ENCODE measurements at places on chromosomes 3 and 15.
A peak's percentile ranks its signal among the peaks of the same experiment; 100 is the strongest.

DNA sequence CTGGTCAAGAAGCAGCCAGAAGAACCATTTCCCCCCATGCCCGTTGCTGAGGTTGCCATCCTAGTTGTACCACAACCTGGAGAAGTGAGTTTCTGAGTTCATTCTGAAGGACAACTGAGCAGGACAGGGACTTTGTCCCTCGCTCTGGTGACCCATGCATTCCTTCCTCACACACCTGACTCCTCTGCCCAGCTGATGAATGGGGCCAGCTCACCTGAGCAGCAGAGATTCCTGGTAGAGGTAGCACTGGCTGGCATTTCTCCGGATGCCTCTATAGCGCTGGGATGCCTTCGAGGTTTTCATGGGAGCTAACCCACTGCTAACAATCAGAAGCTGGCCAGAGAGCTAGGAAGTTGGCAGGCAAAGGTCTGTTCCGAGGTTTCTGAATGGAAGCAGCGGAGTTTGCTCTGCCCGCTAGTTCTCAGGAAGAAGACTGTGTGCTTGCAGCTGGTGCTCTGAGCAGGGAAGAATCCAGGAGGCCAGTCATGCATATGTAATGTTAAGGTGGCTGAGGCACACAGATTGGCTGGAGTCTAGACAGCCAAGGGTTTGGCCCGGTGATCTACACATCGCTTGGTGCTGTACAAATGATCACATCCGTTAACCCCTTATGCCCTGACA is at the start of gene TMC3:
TSS of gene TMC3 (minus strand) at position 439 of the 621 bp plus-strand sequence. CDS start at position 303, 136 bp downstream.
- no peak for DNase-seq

GRCh38 chr3:36852071-36852470 is 87.7 kb upstream of the DCLK3 start:
- DNase-seq: no peak

DNA sequence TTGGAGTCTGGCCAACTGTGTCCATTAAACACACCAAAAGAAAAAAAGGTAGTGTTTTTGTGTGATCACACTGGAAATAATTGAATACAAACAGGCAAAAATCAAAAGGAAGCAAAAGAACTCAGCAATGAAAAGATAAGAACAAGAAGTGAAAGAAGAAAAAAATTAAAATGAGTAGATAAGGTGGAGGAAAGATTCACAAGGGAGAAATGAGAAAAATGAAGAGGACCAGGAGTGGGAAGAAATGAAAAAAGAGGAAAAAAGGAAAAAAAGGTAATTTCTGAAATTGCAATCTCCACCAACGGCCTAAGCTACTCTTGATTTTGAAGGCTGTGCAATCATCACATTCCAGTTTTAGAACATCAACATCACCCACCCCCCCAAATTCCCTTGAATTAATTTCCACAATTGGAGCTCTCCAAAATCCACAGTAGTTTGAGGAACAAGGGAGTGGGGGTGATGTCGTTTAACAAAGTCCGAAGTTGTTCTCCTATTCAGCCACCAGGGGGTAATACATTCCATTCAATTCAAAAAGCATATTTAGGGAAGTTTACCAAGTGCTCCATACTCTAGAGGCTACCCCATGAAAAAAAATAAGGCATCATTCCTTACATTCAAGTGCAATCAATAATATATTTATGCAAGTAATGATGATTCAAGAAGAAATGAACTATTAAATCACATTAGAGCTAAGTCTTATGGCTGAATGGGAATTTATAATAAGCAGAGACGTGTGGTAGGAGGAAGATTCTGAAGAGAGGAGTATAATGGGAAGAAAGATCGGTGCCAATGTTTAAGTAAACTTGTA is 37.4 kb downstream of the ZNF860 start:
- no peak for DNase-seq

GRCh38 chr3:14118400-14119381 is 6.0 kb downstream of the CHCHD4 start:
- DNase-seq: no peak

GRCh38 chr15:77085297-77085696 is 14.4 kb upstream of the TSPAN3 start:
- DNase-seq: no peak

- no peak for DNase-seq
Measured at GRCh38 chr3:194738254-194739093, 52.8 kb downstream of the FAM43A start.

GRCh38 chr3:89038869-89039268 is 68.6 kb upstream of the EPHA3 start:
- no peak for DNase-seq

DNA sequence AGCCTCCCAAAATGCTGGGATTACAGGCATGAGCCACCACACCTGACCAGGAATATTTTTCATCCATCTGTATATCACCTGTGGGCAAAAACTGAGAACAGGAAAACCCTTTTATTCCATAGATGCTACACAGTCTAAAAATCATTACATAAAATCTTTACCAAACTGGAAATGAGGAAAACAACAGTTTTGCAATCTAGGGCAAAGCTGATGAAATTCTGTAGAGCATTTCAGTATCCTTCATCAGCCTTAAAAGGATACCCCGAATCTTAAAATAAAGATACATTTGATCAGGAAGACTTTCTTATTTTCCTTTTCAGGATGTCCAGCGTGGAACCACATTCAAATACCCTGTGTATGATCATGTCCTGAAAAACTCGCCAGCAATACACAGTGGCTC is 7.1 kb downstream of the SIAH2 start:
- no peak for DNase-seq

- no peak for DNase-seq
Measured at GRCh38 chr15:70794596-70795310, 31.4 kb upstream of the UACA start.

- no peak for DNase-seq
Measured at GRCh38 chr3:119011528-119011927, 23.1 kb downstream of the IGSF11 start.

GRCh38 chr3:150747886-150748683 is 14.9 kb downstream of the SIAH2 start:
- no peak for DNase-seq

DNA sequence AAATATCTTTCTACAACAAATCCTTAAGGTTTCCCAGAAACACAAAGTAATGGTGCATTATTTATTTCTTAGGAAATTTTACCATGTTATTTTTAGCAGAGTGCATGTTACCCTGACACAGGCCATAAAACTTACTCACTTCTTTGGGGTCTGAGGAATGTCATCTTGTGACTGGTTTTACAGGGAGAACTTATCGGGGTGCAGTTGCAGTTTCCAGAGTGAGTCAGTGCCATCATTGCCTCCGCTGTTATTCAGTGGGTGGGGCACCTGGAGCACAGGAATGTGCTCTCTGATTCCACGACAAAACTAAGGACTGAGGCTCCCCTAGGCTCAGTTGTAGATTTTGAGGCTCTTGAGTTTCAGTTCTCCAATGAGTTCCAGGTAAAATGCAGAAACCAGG is 11.1 kb upstream of the GREM1 start:
- DNase-seq: no peak

DNA sequence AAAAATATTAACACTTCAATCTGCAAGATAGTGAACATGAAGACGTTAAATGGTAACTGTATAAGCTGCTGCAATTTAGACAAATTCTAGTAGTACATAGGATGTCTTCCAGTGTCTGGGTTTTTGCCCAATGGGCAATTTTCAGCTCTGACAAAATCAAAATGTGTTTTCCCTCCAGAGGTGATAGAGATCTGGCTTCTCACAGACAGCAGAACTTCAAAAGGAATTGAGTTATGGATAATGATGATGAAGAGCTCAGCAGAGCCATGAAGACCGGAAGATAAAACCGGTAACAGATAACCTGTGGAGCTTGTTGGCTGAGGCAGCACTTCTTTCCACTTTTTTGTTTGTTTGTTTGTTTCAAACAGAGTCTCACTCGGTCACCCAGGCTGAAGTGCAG is 89.4 kb upstream of the NTRK3 start:
- DNase-seq: no peak

- DNase-seq: no peak
Measured at GRCh38 chr3:26369133-26369532, 253.4 kb upstream of the LRRC3B start.

GRCh38 chr3:130084436-130084980 is 2.9 kb downstream of the ALG1L2 start:
- DNase-seq: no peak

DNA sequence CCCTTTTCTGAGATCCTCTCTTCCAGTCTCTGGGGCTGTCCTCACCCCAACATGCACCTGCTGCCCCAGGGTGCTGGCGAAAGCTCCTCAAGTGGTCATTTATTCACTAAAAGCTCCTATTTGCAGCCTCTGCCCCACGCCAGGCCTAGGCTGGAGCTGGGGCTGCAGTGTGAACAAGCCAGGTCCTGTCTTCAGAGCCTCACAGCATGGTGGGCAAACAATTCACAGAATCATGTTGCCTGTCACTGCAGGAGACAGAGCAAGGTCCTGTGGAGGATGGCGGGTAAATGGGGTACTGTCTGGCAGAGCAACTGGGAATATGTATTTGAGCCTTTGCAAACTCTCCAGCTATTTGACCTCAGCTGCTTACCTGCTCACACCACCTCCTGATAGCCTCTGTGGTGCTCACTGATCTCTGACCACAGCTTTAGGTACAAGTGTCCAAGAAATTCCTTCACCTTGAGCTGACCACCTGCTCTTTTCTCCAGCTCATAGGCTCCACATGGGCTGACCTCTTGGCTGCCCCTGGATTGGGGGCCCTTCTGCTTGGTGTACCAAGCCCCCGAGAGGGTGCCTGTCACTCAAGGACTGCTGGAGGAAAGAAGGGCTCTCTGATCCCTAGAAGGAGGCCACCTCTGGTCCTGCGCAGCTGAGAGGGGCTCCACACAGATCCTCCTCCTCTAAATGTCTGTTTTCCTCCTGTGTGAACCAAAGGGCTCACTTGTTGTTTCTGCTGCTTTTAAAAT is 35.6 kb downstream of the AMOTL2 start:
- DNase-seq: no peak

GRCh38 chr3:85781806-85782205 is 823.0 kb downstream of the CADM2 start:
- no peak for DNase-seq

DNA sequence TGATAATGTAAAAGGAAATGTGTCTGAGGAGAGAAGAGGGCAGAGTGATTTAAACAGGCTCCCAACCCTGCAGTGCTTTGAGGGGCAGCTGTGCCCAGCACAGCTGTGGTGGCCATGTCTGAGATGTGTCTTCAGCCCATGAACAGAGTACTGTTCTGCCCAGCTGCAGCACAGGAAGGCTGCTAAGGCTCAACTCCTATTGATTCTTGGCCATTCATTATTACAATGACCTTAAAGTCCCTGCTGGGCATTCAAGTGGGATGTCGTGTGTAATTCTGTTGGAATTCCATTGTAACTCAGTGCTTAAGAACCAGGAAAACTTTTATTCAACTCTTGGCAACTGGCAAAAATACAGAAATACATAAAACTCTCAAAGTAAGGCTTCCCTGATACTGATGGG is 229.3 kb downstream of the MCTP2 start:
- no peak for DNase-seq

- no peak for DNase-seq
Measured at GRCh38 chr3:24086206-24086605, 141.1 kb downstream of the NR1D2 start.

GRCh38 chr15:35750051-35750450 is 204.1 kb upstream of the DPH6 start:
- no peak for DNase-seq

- DNase-seq: no peak
Measured at GRCh38 chr3:181629029-181629428, 82.7 kb upstream of the SOX2 start.

DNA sequence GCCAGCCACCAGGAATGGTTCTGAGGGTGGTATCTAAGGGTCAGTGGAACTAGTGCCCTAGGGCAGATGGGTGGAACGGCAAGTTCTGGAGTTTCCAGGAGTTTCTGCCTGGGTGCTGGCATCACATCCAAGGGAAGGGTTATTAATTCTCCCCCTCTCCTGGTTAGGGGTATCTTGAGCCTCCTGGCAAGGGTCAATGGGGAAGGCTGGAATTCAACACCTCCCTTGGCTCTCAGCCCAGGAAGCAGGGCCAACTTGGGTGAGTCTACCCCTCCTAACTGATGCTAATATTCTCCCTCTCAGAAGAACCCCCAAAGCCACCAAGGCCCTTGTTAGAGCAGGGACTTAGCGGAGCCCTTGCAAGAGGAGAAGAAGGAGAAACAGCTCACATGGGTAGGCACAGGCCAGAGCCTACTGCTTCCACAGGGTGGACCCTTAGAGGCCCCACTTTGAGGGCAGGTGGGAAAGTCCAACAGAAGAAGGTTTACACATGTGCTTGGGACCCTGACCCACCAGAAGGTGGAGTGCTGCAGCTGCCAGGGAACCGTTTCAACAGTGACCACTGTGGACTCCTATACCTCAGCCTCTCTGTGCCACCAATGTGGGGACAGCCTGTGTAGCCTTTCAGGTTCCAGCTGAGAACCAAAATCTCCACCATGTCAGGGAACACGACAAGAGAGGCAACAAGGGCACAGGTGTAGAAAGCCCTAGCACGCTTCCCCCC is 3.3 kb downstream of the TMEM115 start:
- DNase-seq: no peak

DNA sequence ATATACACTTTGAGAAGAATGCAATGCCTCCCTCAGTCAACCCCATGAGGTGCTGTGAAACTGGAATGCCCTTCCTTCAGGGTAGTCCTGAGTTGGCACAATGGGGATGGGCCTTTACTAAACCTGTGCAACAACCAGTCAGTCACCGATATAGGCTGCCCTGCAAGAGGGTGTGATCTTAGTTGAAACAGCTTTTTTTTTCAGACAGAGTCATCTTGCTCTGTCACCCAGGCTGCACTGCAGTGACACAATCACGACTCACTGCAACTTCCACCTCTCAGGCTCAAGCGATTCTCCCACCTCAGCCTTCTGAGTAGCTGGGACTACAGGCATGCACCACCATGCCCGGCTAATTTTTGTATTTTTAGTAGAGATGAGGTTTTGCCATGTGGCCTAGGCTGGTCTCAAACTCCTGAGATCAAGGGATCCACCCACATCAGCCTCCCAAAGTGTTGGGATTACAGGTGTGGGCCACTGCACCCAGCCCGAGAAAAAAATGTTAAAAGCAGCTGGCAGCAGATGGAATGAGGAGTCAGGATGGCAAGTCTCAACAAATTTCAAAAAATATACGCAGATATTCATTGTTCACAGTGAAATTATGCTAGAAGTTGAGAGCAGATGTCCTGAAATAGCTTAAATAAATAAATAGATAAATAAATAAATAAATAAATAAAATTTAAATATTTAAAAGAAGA is 31.8 kb downstream of the MYO5A start:
- peak; percentile 4 for DNase-seq

- DNase-seq: no peak
Measured at GRCh38 chr3:194730365-194730764, 44.7 kb downstream of the FAM43A start.

- no peak for DNase-seq
Measured at GRCh38 chr3:6965881-6966280, 105.0 kb downstream of the GRM7 start.

- DNase-seq: no peak
Measured at GRCh38 chr3:99645277-99646106, 7.1 kb downstream of the COL8A1 start.

DNA sequence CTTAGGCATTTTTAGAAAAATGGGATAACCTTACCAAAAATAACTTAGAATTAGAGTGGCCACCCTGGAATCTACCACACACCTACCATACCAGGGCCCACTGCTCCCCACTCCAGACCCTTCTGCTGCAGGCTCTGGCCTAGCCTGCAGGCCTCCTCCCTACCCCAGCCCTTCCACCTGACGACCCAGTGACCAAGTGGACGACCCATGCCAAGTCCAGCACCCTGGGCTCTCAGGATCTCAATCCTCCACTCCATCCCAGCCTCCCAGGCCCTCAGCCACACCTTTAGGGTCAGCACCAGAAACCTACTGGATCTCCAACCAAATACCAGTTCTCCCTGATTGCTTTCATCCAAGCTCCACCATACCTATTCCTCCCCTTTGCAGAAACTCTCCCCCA is 145.8 kb downstream of the TPRA1 start:
- no peak for DNase-seq

GRCh38 chr15:45331972-45332371 is 46.4 kb downstream of the GATM start:
- no peak for DNase-seq
